ENCODE measurements at places on chromosomes 5 and 9.

DNA sequence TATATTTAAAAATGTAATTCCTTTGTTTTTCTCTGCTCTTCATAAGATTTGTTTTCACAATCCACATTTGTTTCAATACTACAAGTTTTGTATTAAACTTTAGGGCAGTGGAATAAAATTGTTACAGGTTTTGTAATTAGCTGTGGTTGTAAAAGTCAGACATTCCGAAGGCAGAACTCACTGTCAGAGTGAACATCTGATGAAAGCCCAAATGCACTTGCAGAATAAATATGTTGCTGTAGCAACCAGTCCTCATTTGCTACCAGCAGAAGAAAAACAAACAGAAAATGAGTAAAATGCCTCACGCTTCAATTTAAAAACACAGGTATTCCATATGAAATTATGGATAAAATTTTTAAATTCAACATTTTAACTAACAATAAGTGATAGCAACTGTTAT, 740.1 kb upstream of the FAM174A start:
- no peak for DNase-seq

GRCh38 chr5:141874262-141874964, 3.8 kb downstream of the PCDH1 start:
- no peak for DNase-seq

DNA sequence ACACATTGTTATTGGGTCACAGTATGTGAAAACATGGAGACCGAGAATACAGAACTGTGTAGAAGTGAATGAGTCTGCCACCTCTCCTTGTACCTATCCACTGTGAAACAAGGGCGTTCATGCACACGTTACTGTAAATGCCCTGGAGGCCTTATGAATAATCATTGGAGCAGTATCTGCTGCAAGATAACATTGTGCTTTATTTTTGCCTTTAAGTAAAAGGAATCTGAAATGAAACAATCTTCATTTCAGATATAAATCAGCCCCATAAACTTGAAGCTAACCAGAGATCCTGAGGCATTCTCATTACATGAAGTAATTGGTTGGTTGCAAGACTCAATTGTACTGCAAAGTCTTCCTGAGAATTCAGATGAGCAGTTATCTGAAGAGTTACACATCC, 419.6 kb downstream of the KDM4C start:
- no peak for DNase-seq

DNA sequence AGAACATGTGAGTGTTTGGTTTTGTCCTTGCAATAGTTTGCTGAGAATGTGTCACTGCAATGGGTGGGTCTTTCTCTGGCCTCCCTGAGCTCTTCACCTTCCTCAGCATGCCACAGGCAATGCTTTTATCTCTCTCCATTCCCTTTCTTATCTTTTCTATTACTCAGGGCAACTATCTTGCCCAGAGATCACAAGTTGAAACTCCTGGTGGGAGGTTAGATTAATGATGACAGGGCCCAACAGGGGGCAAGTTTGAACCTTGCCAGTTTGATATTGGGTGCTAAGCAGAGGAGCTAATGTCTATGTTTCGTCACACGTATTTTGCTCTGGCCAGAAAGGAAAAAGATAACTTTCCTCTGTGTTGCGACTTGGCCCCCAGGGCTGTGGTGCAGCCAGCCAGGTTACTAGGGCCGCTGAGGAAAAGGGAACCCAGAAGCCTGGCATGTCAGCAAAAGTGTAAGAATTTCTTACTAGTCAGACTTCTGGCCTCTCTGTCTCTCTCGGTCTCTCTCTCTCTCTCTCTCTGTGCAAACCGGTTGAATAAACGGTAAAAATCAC, 299.3 kb upstream of the POU5F2 start:
- DNase-seq: no peak

DNA sequence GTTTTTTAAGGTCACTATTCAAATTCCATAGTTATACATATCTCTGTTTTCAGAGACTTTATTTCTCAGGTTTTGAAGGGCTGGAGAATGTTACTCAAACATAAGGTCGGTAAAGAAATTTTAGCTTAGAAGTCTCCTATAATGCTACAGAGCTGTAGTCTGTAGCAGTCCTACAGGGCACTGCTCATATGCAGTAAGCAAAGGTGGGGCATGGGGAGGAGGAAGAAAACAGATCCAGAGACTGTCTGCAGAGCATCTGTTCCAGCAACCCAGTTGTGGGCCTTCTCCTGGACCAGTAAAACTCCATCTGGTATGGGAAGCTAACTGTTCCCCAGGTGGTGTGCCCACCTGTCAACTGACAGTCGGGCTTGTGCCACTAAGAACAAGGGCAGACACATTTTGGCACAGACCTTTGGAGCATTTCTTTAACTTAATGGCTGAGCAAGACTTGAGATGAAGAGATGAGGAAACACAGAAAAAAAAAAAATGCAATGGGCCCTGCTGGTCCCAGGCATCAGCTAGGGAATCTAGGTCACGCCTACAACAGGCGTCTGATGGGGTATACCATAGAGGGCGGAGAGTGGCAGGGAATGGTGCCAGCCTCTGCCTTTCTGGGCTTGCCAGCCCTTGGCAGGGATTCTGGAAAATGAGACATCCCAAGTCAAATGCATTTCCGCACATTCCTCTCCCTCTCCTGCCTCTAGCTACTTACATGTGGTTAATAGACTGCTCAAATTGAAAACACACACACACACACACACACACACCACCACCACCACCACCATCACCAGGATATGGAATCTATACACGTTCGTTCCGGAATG, 218.9 kb downstream of the ARL15 start:
- DNase-seq: peak; percentile 74

DNA sequence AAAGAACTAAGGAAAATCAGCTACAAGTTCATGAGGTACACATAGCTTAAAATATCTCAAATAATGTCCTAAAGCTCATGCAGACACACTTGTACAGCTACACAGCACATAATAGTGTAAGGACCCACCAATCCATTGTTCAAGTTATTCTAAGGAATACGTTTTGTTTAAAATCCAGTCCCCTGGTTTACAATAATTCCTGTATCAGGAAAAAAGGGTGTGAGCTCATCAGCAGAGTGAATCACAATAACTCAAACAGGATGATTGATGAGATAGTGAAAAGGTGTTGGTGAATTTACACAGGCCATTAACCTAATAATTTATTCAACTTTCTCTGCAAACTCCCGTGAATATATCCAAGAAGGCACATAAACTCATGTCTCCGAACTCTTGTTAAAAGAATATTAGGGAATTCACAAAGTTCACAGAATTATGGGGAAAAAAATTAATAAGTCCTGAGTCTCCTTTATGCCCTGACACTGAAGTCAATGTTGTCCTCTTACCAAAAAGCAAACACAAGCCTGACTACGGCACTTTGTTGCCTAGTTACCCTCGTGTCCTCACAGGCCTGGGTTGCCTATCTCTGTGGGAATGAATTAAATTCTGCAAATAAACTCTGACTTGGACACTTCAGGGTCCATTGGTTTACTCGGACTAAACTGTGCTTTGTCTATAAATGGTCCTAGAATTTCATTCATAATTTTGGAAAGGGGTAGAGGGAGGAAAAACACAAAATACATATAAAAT, 142.8 kb upstream of the PDE4D start:
- DNase-seq: no peak

DNA sequence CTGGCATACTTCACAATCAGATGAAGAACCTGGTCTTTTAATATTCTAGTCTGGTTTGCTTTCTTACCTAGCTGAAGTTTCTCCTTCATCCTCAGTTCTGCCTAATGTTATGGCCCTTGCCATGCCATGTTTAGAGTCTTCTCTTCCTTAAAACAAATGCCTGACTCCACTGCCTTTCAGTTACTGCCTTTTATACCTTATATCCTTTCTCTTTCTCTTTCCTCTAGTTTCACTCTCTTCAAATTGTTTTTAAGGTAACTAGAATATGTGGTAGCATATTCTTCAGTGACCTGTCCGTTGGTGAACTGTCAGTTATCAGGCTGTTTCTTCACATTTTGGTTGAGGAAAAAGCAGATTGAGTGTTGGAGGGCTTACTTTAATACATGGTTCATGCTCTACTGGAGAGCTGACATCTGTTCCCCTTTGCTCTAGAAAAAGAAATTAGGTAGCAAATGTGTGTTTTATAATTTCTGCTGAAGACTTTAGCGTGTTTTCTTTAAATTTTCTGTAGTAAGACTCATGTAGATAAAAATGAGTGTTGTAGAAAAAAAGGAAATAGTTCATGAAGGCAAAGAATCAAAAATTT, 103.8 kb downstream of the DMXL1 start:
- DNase-seq: no peak

- DNase-seq: no peak
Measured at GRCh38 chr5:178247481-178248456, 15.2 kb upstream of the PHYKPL start.

GRCh38 chr5:132776938-132777208, 166 bp downstream of the SEPTIN8 start:
- DNase-seq: no peak

- DNase-seq: no peak
Measured at GRCh38 chr5:117800261-117800660, 1188.1 kb downstream of the DTWD2 start.

DNA sequence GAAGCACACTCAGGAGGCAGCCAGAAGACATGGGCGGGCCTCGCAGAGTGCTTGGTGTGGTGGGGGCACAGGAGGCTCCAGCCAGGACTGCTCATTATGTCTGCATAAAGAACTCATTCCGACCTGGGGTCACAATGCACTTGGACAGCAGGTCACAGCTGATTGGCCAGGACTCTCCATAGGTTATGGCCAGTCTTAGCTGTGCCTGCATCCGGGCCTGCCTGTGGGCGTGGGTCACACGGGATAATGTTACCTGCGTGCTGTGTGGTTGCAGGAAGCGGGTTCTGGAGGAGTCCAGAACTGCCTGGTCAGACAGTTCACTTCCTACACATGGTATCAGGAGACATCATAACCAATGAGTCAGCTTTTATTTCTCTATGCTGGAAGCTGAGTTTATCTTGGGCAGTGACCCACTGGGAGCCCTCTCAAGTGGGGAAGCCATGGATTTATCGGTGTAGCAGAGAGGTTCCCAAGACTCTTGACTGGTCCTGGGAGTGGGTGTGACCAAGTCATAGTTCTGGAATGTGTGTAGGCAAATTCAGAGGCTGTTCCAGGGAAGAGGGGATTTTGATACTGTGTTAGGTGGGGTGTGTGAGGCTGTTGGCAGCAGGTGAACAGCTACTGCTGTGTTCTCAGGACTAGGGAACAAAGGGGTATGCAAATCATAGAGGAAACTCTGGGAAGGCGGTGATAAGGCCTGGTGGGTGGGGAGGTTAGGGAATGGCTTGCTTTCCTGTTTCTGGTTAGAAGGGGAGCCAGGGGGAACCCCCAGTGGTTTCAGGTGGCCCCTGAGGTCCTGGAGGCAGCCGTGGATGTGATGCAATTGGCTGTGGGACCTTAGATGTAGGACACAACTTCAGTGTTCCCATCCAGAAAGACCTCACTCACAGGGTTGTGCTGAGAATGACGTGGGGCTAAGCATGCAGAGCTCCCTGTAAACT, 51.3 kb downstream of the ARHGEF37 start:
- peak; percentile 51 for DNase-seq

DNA sequence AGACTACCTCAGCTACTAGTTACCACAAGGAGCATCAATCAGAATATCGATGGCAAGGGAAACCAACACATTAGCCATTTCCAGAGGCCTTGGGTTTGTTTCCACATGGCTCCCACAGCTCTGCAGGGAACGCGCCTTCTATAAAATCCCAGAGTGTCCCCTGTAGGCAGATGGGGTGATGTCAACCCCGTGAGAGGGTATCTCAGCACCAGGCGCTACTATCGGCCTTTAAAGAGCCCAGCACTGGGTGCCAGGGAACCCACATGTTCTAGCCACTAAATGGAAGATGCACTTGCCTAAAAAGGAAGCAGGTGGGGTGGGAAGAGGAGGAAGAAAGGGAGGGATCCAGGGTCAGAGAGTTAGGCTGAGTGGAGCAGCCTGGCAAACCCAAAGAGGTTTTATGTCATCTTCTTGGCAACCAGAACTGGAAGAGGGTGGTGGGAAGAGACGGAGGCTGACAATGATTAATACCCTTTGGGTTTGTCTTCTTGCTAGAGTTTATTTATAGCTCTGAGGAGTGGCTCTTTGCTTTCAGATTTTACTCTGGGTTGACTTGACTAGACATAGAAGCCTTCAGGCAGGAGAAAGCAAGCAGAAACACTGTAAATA, 19.9 kb downstream of the MACROH2A1 start:
- peak; percentile 66 for DNase-seq

DNA sequence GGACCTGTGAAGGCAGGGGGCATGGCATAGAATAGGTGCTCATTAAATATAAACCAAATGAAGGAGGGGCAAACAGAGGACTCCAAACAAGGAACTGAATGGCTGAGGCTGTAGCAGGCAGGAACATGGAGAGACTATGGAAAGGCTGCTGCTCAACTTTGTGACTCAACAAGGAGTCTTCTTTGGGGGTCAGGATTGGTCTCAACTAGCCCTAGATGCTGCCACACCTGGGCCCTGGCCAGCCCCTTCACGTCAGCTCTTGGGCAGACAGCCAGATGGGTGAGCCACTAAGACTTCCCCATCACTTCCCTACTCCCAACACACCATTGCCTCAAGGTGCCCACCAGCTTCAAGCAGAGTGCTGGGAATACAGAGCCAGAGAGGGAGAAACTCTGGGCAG, 11.0 kb downstream of the RPP25L start:
- no peak for DNase-seq

DNA sequence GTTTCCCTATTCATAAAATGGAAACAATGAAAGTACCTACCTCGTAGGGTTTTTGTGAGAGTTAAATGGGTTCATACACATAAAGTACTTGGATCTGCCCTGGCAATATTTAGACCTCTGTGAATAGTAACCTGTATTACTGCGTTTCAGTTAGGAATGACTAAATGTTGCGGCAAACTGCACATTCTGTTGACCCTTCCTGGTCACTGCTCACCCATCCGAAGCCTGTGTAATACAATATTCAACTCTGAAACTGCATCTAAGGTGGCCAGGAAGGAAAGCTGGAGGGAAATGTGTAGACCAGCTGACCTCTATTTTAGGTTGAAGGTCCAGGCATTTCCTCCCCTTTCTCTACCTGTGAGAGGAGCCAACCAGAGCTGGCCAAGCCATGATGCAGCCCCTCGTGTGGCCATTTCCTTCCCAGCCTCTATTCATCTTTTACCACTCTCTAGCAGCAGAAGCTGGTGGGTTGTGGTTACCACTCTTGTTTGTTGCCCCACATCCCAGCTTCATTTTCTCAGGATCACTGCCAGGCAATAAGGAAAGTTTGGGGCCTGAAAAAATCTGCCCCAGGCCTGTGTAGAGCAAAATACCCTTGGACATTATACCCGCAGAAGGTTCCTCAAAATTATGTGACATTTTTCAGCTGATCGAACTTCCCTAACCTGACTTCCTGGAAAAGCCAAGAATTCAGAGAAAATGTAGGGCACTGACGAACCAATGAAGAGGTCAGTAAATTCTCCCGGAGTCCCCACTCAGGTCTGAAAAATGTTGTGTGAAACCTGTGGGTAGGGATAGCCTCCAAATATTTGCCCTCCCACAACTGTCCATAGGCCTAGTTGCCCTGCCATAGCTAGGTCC, 20.5 kb upstream of the PDCD1LG2 start:
- DNase-seq: no peak

- no peak for DNase-seq
Measured at GRCh38 chr5:10303699-10304170, 4.0 kb downstream of the CMBL start.

DNA sequence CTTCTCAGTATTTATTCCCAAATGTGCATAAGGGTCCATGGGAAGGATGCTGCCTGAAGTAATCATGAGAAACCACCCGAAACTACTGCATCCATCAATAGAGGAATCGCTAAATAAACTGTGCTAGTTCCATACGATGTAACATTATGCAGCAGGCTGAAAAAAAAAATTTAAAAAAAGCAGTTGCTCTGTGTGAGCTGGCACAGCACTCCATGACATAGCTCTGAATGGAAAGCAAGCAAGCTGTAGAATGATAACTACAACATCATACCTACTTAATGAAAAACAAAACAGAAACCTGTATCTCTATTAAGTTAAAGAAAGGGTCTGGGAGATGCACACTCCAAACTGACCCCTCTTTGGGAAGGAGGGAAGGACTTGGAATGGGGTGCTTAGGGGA, 49.3 kb downstream of the SHB start:
- DNase-seq: no peak
